Keratinocyte (primary cell): ENCODE measurements at places on chromosomes 12 and 14.

GRCh38 chr14:50057331-50057730 is 59.0 kb downstream of the VCPKMT start:
- DNase-seq, result no peak

DNA sequence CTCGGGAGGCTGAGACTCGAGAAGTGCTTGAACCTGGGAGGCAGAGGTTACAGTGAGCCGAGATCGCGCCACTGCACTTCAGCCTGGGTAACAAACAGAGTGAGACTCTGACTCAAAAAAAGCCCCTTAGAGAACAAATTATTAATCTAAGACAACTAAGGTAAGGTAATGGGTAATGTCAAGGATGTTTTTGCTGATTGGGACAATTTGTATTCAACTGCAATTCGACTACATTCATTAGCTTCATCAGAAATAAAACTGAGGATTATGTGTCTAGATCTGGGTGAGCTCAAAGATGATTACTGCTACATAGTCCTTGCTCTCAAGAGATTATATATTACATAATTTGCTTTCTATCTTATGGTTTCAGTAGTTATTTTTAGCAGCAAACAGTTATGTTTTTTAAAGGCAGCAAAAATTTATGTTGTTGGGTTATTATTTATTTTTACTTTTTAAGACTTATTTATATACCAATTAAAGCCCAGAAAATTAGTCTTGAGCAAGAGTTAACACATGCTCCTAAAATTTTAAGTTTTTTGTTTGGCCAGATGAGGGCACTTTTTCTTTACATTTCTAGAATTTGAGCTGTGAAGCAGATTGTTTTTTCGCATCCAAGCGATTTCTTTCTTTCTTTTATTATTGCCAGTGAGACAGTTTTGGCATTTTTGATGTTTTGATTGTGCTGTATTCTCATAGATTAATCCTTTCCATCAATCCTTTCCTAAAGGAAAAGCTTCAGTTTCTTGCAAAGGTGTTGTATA is 52.3 kb downstream of the PLEKHA5 start:
- DNase-seq, result no peak

GRCh38 chr12:180445-180844 is 33.5 kb downstream of the SLC6A12 start:
- DNase-seq, result no peak

- DNase-seq, result peak; percentile 30
Observed at GRCh38 chr14:75450381-75451276, 22.8 kb downstream of the JDP2 start.

DNA sequence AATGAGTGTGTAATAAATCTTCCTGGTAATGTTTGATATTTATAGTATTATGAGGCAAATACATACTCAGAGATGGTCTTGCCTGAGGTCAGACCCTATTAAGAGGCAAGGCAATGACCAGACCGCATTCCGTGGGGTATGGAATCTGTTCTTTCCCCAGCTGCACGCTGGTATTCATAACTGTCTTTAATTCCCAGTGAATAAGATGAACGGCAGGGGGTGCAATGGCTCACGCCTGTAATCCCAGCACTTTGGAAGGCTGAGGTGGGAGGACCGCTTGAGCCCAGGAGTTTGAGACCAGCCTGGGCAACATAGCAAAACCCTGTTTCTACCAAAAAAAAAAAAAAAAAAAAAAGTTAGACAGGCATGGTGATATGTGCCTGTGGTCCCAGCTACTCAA is 44.6 kb downstream of the ERO1A start:
- no peak for DNase-seq
